ENCODE measurements at places on chromosomes 3 and 15.

DNA sequence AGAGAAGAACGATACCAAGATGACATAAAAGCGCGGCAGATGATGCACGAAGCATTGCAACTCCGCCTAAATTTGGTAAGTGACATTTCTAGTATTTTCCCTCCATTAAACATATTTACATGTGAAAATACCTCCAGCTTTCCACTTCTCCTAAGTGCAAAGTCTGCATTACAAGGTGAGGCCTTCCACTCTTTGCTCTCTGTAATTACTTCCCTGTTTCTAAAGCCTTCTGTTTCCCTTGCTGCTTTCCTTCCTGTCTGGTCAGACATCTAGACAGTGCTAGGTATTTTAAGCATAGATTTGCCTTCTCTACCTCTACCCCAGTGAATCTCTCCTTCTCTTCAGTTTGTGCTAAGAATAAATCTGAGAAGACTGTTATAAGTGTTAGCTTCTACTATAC lies 1.9 kb downstream of the P2RY12 start:
- DNase-seq, result no peak

DNA sequence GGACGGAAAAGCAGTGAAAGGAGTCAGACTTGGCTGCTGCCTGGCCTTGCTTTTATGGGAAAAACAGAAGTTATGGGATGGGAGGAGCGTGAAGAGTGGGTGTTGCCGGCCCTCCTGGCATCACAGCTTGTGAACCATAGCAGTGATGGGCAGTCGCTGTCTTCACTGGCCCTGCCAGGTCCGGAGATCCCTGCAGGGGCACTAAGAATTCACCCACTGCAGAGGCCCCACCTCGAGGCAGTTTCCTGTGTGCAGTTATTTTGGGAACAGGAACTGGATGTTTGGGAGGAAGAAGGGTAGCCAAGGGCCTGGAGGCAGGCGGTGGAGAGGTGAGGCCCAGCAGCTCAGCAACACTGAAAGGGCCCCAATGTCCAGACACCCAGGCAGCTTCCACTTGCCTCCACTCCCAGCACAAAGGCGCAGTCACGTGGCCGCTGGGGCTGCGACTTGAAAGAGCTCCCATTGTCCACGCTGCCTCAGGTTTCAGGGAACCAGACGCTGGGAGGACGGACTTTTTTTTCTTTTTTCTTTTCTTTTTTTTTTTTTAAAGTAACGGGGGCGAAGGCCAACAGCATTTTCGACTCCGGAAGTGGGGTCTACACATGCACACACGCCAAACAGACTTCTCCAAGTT lies 255.6 kb downstream of the ZNF621 start:
- no peak for DNase-seq

GRCh38 chr15:46293550-46293949 lies 658.7 kb downstream of the SQOR start:
- no peak for DNase-seq

DNA sequence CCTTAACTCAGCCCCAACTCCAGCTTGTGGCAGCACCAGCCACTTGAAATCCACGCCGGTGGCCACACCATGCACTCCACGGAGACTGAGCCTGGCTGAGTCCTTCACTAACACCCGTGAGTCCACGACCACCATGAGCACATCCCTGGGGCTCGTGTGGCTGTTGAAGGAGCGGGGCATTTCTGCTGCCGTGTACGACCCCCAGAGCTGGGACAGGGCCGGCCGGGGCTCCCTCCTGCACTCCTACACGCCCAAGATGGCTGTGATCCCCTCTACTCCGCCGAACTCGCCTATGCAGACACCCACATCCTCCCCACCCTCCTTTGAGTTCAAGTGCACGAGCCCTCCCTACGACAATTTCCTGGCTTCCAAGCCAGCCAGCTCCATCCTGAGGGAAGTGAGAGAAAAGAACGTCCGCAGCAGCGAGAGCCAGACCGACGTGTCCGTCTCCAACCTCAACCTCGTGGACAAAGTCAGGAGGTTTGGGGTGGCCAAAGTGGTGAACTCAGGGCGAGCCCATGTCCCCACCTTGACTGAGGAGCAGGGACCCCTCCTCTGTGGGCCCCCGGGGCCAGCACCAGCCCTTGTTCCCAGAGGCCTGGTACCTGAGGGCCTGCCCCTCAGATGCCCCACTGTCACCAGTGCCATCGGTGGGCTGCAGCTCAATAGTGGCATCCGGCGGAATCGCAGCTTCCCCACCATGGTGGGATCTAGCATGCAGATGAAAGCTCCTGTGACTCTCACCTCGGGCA lies 42.9 kb downstream of the CCK start:
- no peak for DNase-seq

DNA sequence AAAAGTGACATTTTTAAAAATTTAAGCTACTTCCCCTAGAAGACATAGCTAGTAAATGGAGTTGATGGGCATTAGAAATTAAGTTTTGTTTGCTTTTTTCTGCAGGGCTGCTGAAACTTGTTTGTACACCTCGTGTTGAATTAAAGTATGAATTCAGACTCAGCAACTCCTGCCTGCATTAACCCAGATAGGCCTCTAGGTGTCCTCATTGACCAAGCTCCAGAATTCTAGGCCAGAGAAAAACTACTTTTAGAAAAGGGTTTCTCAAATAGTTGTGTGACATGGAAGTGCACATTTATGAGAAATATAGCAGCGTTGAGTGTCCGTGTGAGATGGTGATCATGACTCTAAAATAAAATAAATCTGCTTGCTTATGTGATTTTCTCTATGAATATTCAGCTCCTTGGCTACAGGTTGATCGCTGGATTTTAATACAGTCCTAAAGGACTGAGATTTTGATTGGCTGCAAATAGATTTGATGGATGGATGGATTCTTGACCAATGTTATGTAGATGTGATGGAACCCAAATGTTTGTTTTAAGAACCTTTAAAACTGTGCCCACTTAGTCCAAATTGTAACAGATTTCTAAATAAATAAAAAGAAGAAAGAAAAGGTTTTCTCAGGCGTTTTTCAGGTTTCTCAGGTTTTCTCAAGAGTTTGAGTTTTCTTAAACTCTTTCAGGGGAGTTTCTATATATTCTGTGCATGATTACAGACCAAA lies 39.4 kb upstream of the LMOD3 start:
- DNase-seq, result no peak

DNA sequence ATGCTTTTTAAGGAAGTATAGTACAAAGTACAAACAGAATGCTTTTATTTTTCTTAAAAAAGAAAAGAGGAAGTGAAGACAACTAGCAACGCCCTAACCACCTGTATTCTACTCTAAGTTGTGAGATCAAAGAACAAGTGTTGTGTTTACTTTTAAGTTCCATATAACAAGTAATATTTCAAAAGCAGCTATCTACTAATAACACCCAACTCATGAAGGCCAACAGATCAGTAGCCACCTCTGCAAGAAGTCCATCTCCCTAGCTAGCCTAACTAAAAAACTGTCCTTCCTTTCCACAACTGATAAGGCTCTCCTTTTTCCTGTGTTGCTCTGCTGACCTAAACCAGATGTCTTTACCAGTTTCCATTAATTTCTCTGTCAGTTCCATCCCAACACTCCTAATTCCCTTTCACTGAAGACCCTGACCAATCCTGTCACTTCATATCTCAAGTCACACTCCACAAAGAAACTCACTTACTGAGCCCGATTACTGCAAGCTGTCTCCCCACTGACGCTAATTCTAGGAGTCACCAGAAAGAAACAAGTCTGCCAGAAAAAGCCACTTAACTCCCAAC lies 26.9 kb downstream of the PHC3 start:
- no peak for DNase-seq

GRCh38 chr3:52109611-52110301 lies 44.5 kb downstream of the POC1A start:
- no peak for DNase-seq

GRCh38 chr15:69422336-69422895 lies 8.3 kb downstream of the KIF23 start:
- no peak for DNase-seq

DNA sequence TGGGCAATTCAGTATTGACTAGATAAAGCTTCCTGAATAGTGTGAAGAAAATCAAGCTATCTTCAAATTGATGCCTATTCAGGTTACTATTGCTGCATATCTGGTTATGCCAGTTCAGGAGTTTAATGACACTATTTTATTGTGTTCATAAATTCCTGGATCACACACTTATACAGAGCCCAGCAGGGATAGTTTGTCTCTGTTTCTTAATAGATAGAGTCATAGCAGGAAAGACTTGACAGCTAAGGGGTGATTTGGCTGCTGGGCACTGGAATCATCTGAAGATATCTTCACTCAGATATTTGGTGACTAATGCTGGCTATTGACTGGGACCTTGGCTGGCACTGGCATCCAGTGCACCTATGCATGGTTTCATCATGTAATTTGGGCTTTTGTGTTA lies 187.8 kb downstream of the PYDC2 start:
- DNase-seq, result no peak

DNA sequence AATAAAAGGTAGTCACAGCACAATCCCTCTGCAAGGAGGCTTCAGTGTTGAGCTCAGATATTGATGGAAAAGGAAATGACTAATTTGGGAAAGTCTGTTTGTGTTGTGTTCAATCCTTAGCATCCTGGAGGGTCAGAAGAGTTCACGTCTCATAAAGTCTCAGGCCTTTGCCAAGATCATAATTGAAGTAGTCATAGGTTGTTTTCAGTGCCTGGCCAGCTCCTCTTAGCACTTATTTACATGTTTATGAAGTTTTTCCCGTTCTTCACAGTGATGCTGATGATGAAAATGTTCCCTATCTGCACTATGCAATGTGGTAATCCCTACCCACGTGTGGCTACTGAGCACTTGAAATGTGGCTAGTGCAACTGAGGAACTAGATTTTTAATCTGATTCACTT lies 61.6 kb upstream of the TGFBR2 start:
- no peak for DNase-seq

DNA sequence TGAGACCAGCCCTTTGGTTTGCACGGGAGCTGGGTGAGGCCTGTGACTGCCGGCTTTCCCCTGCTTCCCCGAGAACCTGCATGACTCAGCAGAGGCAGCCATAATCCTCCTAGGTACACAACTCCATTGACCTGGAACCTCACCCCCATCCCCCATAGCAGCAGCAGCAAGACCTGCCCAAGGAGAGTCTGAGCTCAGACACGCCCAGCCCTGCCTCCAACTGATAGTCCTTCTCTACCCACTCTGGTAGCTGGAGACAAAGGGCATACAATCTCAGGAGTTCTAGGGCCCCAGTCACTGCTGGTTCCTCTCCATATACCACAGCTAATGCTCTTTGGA lies 141.0 kb upstream of the ARHGEF26 start:
- no peak for DNase-seq

DNA sequence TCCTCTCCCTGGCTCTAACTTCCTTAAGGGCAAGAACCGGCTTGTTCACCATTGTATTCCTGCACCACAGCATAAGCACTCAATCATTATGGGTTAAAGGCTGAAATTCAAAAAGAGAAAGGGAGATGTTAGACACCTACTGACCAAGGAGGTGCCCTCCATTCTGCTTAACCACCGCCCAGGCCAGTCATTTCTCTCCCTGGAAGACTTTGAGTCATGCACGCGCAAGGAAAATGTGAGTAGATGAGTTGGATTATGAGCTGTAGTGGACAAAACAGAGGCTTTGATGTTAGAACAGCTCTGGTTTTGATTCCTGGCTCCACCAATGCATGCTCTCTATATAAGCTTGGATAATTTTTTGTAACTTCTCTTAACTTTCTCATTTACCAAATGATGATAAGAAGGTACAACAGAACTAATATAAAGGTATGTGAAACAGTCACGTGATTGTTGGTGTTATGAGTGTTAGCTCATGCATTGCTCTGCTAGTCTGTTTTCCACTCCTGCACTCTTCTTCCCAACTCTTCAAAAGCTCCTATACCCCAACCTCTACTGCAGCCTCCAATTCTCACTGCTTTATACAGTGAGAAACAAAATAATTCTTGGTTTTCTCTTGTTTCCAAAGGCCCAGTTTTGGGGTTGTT lies 148.4 kb upstream of the ATP11B start:
- DNase-seq, result no peak

All from osteocyte (in vitro differentiated cells).